ENCODE measurements at places on chromosomes 2 and 18.

DNA sequence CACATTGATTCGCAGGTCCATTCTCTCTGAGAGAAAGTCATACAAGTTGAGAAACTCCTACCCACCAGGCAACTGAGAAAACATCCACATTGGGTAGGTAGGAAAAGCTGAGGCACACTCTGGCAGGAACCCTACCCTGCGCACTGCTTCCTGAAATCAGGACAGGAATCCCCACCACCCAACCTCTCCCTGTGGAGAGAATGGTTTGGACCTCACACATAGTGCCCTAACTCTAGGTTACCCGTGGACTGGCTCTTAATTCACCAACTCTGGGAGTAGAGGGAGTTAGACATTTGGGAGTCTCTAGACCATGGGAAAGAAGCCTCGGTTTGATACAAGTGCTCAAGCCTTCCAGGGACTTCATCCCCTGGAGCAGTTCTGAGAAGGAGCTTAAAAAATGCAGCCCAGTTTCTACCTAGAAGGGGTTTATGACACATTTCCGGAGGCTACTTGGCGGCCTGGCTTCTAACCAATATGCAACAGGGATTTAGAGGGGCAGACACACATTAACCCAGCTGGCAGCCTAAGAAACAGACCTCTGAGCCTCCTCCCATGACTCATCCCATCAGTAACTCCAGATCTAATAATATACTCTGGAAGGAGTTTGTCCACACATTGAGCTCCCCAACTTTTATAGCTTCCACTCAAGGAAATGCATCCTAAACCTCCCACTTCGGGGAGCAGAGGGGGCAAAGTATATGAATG, 136.7 kb downstream of the EML6 start:
- no peak for DNase-seq

DNA sequence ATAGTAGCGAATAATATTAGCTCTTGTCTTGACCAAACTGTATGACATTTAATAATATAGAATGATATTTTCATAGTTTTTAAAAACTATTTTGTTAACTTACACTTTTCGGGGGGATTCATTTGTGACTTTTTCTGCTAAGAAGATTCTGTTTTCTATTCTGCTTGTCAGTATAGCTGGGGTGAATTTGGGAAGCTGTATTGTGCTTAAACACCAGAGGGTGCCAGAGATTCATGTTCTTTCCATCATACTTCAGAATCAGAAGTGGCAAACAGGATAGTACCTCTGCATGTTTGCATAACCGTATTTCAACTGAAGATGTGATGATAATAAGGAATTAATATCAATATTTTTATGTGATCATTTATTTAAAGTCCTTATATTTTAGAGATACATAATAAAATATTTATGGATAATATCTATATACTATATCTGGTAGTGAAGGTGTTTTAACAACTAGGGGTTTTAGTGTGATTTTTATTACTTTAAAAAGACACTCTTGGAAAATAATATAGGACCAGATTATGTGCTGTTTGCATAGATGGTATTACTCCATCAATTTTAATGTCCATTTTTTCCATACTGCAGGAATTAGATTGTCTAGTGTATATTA, 81.0 kb downstream of the TAF4B start:
- peak; percentile 48 for DNase-seq

DNA sequence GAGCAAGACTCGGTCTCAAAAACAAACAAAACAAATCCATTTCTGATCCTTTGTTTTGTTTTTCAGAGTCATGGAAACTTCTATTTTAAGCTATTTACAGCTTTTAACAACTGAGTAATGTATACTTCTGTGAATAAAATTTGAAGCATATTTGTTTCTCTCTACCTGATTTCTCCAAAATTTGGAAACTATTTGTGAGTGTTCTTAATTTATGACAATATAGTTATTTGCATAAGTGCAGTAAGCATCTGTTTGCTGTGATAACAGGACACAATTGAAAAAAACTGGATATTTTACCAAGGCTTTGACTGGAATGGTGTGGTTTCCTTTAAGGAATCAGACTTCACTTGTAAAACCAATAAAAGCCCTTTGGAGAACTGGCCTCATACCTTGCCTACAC, 53.3 kb upstream of the GULP1 start:
- DNase-seq: no peak

DNA sequence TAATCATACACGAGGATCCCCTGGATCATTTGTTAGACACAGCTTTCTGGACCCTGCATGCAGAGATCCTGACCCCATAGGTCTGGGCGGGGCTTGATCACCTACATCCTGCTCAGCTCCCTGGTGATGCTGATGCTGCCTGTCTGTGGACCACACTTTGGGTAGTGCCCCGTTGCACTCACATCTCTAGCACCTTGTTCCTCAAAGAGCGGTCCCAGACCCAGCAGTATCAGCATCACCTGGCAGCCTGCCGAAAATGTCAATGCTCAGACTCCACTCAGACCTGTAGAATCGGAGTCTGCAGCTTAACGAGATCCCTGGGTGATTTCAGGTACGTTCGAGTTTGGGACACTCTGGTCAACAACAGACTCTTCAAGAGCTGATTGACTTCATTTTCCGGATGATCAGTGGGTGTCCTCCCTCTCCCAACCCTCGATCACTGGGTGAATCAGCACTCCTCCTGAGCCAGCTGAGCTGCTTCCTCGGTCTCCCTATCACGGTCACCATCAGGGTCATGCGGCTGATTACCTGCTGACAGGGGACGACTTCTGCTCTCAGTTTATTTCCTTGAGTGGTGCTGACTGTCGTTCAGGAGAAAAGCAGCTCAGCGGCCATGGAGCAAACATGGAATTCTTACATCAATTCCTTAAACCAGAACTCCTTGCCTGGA, 150.6 kb upstream of the RAB12 start:
- DNase-seq: no peak

DNA sequence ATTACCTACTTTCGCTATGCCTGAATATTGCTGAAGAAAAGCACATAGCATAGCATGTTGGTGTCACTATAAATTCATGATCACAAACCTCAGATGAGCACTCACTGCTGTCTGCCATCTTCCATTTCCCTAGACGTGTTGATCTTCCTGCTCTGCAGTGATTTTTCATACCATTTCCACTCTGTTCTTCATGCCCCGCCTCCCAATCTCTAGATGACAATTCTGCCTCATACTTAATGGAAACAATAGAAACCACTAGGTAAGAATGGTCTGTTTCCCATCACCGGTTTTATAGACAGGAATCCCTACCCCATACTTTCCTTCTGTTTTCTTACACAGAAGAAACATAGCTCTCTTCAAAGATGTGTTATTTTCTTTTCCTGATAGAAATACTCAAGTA, 63.8 kb downstream of the PIK3C3 start:
- DNase-seq: no peak

DNA sequence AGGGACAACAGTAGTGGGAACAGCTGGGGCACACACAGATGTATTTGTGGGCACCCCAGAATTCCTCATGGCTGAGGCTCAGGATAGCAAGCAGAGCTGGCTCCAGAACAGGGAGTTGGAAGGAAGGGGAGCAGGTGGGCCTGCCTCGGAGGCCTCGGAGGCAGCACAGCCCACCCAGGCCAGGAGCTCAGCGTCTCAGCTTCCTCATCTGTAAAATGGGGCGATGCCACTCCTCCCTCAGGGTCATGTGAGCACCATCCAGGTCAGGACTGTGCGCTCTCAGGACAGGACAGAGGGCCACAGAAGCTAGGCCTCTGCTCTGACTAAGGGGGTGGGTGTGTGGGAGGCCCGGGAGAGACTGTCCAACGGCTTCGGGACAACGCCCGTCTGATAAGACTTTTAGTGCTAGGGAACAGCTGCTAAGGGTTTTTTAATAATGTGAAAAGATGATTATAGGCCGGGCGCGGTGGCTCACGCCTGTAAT, 106.2 kb downstream of the HDAC4 start:
- no peak for DNase-seq

GRCh38 chr2:237191714-237192081, 106.0 kb downstream of the COPS8 start:
- no peak for DNase-seq

- no peak for DNase-seq
Measured at GRCh38 chr2:98736464-98736889, 5.5 kb upstream of the MGAT4A start.

GRCh38 chr2:45606796-45607195, 4.3 kb downstream of the SRBD1 start:
- no peak for DNase-seq

GRCh38 chr18:67068608-67069007, 447.9 kb downstream of the DSEL start:
- no peak for DNase-seq

GRCh38 chr2:27721335-27721734, 50.2 kb upstream of the MRPL33 start:
- peak; percentile 33 for DNase-seq

GRCh38 chr18:26574958-26575864, 26.9 kb upstream of the KCTD1 start:
- no peak for DNase-seq

- DNase-seq: no peak
Measured at GRCh38 chr2:223856584-223856983, 19.2 kb upstream of the AP1S3 start.

DNA sequence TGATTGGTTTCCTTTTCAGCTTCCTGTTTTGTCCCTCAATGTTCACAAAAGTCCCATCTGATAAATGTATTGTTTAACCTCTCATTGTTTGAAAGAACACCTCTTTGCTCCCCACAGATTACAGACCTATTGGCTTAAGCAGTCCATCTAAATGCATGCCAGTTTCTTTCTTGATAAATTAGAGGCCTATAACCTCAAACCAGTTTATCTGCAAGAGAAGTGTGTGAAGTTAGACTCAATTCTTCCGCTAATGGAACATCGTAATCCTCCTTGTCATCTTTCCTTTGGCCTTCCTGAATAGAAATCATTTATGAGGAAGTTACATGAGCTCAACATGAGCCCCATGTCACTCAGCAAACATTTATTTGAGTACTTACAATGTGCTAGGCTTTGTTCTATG, 74.0 kb downstream of the FRZB start:
- no peak for DNase-seq

GRCh38 chr2:146587291-146587713, 1257.5 kb upstream of the ACVR2A start:
- DNase-seq: no peak

DNA sequence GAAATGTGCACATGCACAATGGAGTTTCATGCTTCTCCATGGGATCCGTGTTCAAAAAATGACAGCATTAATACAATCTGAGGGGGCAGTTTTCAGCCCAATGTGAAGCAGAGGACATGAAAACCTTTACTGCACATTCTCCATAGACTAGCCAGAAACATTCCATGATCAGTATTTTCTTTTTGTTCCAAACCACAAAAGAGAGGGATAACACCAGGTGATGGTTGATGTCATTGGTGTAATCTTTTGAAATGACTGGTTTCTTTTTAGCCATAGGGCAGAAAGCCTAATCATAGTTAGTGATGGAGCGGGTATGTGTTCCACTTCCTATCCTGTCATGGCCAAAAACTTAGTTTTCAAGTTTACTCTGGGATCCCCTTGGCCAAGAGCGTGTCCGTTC, 1.8 kb upstream of the KYNU start:
- no peak for DNase-seq

DNA sequence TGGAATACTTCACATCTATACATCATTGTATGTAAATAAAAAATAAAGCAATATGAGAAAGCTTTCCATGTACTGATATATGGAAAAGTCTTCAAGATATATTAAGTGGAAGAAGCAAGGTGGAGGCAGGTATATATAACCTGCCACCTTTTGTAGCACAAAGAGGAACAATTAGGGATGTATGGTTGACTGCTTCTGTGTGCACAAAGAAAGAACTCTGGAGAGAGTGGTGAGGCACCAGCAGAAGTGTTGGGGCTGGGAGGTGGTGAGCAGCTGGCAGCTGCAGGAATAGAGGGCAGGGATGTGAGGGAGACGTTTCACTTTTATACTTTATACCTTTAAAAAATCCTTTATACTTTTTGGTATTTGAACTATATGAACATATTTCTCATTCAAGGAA, 26.1 kb downstream of the KIF5C start:
- DNase-seq: no peak

DNA sequence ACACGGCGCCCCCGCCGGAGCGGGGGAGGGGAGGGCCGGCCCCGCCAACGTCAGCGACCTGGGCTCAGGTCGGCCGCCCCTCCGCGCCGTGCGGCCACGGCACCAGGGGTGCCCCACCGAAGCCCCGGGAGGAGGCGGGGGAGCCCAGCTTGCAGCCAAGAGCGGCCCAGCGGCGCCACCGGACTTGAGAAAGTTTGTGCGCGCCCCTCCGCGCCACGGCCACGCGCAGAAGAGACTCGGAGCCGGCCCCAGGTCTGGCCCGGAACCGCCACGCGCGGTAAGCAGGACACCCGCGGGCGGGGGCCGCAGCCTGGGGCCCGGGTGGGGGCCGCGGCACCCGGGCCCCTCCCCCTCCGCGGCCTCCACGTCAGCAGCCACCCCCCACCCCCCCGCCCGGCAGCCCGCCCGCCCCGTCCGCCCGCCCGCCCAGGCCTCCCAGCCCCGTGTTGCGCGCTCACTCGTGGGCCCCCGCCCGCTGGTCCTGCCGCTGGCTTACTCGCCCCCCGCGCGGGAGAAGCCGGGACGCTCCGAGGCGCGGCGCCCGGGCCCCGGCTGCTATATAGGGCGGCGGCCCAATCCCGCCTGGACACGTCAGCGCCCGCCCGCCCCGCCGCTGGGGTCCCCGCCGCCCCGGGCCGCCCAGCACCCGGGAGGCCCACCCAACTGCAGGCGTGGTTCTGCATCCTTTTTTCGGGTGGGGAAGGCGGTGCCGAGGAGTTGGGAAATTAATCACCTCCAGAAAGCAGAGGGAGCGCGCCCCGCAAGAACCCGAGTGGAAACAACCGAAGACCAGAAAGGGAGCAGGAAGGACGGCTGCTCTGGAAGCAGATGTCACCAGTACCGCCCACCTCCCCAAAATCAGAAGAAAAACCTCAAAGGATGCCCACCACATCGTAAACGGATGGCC, 42.9 kb downstream of the HDLBP start:
- peak; percentile 44 for DNase-seq

DNA sequence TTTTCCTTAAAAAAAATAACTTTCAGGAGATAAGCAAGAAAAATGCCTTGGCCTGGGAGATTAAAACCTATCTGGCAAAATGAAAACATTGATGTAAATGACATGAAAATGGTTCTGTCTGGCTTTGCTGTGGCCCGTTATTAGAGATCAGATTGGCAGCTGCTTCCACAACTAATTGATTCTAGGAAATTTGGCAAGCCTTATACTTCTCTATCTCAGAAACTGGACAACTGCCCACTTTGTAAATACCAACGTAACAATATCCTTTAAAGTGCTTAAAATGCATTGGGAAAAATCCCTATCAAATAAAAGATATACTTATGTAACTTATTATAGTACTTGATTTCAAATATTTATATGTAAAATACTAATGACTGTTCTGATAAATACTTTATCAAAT, 14.2 kb upstream of the SKA1 start:
- no peak for DNase-seq

DNA sequence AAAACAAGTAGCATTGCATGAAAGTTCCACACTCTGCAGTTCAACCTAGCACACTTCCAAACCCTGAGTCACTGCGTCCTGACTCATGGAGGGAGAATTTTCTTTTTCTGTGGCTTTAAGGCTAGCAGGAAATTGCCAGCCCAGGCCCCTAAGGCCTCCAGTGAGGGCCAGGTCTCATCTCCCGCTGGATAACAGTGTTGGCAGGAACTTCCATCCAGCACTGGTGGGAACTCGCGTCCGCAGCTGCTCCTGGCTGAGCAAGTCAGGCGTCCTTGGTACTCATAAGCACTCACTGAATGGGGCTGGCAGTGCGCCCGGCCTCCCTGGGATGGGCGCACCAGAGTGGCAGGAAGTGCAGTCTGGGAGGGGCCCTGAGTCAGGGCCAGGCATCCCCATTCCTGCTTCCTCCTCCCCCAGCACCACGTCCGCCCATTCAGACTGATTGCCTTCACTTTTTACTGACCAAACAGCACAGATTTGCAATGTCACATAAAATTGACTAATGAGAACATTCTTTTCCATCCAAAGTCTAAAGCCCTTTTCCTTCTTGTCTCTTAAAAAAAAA, 14.3 kb downstream of the MALL start:
- peak; percentile 99 for DNase-seq

Data from SW 1271 (cell line).